ENCODE measurements at places on chromosomes 12 and 14.

DNA sequence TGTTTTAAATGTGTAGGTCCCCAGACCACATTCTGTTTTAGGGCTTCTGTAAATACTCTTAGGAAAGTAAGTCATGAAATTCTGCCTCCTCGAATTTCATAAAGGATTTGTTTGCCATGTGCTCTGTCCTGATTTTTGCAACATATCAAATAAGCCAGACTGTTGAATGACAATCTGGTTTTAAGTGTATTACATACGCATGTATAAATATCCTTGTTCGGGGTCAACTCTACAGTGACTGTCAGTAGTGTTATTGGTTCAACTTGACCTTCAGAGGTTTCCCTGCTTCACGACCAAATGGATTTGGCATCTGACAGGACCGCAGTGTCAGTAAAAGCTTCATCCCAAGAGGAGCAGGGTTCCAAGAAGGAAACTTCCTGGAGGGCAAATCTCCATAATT lies 52.7 kb downstream of the PPM1A start:
- no peak for DNase-seq

- DNase-seq = no peak
Measured at GRCh38 chr12:104588047-104588920, 131.5 kb downstream of the CHST11 start.

- no peak for DNase-seq
Measured at GRCh38 chr14:77800814-77801213, 905 bp downstream of the ADCK1 start.

- DNase-seq = no peak
Measured at GRCh38 chr12:15088105-15088504, 115.3 kb downstream of the PDE6H start.

DNA sequence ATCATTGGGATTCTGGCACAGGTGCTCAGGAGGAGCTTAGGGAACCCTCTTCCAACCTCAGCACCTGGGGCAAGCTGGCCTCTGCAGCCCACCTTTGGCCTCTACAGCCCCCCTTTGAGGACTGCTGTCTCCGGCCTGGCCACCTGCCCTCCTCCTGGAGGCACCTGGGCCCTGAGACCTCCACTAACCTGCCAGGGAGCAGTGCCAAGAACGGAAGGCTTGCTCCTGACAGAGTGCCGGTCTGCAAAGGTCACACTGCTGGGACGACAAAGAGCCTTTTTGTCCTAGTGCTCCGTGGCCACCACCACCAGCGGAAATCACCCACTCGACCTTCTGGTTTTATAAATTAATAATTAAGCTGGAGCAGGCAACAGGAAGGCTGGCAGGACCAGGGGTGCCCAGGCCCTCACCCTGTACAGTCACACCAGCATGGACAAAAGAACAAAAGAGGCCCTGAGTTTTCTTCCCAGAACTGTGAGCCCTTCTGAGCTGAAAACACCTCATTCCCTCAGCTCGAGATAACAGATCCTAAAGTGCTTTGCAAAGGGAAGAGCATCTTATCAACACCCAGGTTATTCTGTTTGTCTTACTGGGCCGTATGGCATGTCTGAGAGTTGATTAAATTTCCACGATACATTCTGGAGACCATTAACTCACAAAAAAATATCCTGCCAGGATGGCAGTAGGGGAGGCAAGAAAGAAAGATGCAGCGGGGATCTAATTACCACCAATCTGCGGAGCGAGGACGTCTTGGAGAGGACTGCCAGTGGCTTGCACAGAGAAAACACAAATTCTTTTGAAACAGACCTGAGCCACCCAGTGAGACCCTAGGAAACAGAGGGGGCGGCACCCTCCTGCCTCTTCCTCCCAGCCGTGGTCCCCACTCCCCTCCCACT lies 8.2 kb downstream of the TESC start:
- no peak for DNase-seq

DNA sequence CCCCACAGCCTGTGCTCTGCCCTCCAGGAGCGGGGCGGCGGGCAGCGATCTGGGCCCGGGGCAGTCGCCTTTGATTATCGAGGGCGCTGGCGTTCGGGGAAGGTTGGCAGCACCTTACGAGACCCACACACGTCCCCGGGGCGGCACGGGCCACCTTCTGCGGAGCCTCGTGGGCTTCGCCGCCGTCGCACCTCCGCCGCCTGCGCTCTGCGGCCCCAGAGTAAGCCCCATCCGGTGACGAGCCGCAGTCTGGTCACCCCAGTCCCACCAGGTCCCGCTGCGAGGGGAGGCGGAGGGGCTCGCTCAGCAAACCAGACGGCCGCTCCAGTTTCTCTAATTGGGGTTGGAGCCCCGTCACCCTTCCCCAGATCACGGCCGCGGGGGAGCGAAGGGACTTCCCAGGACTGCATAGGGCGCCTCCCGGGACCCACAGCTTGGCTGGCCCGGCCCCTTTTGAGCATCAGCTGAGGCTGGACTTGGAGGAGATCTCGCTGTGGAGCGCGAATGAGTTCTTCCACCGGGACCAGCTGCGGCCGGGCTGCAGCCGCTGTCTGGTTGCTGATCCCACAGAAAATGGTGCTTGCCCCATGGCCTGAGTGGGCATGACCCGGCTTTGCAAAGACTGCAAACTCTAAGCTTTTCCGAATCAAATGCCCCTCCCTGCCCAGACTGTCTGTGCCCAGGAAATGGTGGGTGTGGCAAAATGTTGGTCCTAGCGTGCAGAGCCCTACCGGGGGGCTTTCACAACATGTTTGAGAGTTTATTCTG lies 560 bp downstream of the LGALS3 start:
- DNase-seq = peak; percentile 45

- no peak for DNase-seq
Measured at GRCh38 chr14:59278111-59278510, 89.6 kb downstream of the DAAM1 start.

- no peak for DNase-seq
Measured at GRCh38 chr12:7210642-7211151, 21.2 kb downstream of the PEX5 start.

Data from WERI-Rb-1 (cell line).